ENCODE measurements at places on chromosomes 2 and 18.

GRCh38 chr18:8290913-8291312 is 318.3 kb upstream of the RAB12 start:
- no peak for DNase-seq

DNA sequence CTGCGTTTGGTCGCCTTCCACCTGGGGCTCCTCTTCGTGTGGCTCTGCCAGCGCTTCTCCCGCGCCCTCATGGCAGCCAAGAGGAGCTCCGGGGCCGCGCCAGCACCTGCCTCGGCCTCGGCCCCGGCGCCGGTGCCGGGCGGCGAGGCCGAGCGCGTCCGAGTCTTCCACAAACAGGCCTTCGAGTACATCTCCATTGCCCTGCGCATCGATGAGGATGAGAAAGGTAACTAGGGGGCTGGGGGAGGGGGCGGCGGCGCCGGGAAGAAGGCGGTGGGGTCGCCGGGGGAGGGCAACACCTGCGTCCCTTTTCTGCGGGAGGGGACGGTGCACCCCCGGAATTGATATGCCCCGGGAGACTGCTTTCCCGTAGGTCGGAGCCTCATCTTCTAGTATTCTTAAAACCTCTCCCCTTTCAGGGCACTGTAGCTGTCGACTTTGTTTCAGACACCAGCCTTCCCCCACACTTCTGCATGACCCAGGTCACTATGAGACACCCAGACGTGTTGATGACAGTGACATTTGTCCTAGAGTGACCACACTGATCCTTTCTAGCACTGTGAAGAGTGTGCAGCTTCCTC is 755 bp downstream of the SPAST start:
- DNase-seq = no peak

DNA sequence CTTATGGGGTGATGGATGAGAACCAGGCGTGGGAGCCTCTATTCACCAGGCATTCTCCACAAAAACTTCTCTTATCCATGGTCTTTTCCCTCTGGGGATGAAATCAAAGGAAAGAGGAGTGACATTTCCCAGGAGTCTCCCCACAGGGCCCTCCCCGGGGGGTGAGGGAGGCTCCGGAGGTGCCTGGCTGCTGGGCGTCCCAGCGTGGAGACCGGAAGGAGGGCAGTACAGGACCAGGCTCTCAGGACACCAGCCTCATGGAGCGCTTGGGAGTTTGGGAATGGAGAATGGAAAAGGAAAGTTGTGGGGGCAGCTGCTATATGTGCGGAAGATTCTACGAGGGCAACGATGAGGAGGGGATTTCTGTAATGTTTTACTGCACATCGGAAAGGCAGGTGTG is 22.1 kb downstream of the CIB4 start:
- no peak for DNase-seq

GRCh38 chr2:12155303-12156051 is 409.0 kb downstream of the LPIN1 start:
- no peak for DNase-seq

GRCh38 chr2:205561441-205561840 is 120.9 kb upstream of the NRP2 start:
- DNase-seq = no peak

- no peak for DNase-seq
Measured at GRCh38 chr2:6264198-6264597, 572.0 kb downstream of the SOX11 start.

DNA sequence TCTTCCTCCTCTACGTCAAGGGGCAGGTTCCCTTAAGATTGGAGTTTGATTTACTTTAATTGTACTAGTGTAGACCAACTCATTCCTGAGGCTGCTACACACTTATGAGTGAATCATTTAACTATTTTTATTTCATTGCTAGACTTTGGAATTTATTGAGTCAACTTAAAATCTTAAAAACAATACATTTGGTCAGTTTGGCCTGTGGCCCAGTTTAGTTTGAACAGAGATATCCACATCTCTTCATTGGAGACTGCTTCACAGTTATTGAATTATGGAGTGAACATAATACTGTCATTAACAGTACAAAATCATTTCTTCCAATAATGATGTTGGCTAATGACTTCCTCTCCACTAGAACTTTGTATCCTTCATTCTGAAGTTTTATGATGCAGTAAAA is 34.5 kb upstream of the STPG4 start:
- DNase-seq = no peak

DNA sequence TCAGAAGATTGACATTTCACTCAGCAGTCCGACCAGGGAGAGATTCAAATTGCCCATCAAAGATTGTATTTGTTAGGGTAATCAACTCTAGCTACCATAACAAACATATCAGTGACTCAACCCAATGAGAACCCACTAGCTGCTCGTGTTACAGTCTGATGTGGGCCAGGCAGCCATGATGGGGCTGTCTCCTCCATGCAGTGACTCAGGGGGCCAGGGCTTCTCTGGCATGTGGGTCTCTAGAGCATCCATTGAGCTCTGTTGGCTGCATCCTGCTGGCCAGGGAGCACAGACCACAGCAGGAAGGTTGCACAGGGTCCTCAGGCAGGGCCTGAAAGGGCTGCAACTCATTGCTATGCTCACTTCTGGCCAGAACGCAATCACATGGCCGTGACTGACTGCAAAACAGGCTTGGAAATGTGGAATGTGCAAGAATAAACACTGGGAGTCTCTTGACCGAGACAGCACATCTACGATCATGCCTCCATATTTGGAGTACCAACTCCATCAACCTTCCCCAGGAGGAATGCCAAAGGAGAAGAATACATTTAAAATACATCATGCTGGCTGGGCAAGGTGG is 216.8 kb downstream of the EIPR1 start:
- DNase-seq = no peak

DNA sequence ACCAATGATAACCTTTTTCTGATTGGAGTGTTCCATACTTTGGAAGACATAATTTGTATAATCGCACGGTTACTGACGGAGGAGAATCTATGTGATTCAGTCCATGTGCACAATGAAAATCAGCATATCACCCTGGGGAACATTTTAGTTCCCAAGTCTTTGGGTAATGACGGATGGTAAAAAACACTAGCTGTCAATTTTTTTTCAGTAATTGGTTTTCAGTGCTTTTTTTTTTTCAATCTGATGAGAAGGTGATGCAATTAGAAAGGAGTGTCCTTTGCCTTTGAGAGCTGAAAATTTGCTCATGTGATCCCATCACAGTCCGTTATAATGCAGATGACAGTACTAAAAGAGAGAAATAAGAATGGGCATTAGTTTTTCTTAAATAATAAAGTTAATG is 51.9 kb upstream of the THOC1 start:
- DNase-seq = no peak

DNA sequence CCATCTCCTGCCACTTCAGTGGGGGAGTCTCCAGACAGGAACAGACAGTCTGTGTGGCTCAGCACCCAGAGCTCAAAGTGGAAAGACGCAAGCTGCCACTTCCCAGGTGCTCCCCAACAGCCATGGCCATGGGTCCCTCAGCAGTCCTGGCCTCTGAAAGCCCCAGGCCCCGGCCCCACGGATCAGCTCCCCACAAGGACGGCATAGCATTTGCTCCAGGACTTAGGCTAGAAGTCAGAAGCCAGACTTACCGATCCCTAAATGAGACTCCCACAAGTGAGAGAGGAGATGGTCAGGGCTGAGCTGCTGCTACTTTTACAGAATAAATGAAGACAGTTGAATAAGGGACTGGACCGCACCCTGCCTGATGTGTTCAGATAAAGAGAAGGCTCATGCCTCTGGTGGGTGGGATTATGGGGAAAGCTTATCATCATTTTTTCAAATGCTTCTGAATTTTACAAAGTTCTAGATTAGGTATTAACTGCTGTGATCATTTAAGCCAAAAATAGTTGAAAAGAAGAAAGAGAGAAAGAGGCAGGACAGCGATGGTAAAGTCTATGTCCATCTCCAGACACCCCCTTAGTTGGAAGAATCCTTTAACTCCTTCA is 50.5 kb downstream of the ADD2 start:
- no peak for DNase-seq

DNA sequence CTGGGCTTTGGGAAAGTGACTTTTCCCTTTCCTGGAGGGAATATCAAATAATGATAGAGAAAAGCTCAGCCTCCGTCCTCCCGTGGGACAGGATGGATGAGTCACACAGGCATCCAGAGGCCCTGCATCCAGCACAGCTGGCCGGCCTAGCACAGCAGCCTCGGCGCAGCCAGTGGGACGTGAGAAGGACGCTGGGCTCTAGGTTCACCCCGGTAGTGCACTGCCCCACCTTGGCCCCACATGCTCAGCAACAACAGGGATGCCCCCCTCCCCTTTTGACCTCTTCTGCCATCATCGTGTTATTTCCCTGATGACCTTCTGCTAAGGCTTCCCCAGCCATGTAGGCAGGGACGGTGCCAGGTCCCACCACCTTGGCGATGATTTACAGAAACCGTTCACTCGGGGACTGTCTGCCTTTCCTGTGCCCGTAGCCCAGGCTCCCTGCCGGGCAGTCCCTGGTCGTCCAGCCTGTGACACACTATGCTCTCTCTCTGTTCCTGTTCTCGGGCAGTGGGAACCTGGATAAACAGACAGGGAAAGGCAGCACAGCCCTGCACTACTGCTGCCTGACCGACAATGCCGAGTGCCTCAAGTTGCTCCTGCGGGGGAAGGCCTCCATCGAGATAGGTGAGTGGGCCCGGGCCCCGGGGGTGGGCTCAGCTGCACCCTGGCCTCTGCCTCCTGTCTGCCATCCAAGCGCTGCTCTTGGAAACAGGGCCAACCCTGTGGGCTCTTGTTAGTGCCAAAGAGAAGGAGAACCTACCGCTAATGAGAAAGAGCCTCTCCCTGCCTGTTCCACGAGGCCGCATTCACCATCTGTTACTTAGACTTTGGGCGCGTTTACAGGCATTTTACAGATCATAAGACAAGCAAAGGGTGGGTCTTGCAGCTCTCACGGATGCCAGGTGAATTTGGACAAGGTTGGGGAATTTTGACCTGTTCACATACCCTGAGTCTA is 44.6 kb downstream of the ITGB1BP1 start:
- DNase-seq = no peak

- DNase-seq = no peak
Measured at GRCh38 chr2:186129767-186130581, 356.1 kb upstream of the ZC3H15 start.

DNA sequence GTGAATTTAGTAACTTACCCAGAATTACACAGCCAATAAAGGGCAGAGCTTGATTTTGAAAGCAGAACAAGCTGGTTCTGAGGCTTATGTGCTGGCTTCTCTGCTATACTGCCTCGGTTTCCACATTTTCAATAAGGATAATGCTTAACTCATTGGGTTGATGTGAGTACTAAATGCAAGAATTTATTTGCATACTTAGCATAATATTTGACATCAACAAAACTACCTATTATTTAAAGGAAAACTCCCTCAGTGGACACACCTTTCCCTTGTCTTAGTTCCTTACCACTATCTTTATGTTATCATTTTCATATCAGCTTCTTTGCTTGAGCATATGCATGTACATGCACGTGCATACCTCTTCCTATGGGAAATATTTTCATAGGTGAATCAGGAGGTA is 3.0 kb upstream of the TGFA start:
- DNase-seq = no peak

- no peak for DNase-seq
Measured at GRCh38 chr2:175326801-175327200, 145.3 kb upstream of the ATP5MC3 start.

- no peak for DNase-seq
Measured at GRCh38 chr2:108625828-108626195, 91.5 kb downstream of the LIMS1 start.

GRCh38 chr18:49031511-49032188 is 80.9 kb upstream of the SMAD7 start:
- no peak for DNase-seq
